CD4-positive, alpha-beta T cell treated with Interleukin-4 for 1 hour (primary cell): ENCODE measurements at places on chromosomes 7 and 10.
A peak's percentile ranks its signal among the peaks of the same experiment; 100 is the strongest.

GRCh38 chr7:67311901-67312300 lies 315.3 kb downstream of the TYW1 start:
- no peak for DNase-seq

- no peak for DNase-seq
These were observed 41.9 kb downstream of the ANKMY2 start for GRCh38 chr7:16603633-16604032.

GRCh38 chr10:131681122-131681521 lies 219.7 kb upstream of the PPP2R2D start:
- no peak for DNase-seq

DNA sequence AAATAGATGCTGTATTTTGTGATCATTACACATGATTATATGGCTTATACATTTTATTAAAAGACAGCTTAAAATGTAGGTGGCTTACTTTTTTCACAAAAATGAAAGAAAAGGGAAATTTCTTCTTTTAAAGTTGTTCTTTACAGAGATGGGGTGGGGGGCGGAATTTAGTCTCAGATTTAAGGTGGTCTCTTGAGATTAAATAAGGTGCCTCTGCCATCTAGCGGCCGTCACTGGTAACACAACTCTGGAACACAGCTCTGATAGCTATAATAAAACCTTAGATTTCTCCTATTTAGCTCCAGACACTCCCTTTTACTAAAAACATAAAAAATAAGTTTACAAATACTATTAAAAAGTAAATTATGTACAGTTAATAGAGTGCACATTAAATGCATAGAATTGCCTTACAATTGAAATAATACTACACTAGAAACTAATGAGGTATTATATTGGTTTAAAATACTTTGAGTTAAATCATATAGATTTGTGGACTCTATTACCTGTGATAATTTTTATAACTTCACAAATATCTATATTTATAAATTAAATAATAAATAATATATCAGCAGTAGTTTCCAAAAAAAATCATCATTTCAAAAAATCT lies 210.9 kb downstream of the DGKB start:
- peak; percentile 31 for DNase-seq

DNA sequence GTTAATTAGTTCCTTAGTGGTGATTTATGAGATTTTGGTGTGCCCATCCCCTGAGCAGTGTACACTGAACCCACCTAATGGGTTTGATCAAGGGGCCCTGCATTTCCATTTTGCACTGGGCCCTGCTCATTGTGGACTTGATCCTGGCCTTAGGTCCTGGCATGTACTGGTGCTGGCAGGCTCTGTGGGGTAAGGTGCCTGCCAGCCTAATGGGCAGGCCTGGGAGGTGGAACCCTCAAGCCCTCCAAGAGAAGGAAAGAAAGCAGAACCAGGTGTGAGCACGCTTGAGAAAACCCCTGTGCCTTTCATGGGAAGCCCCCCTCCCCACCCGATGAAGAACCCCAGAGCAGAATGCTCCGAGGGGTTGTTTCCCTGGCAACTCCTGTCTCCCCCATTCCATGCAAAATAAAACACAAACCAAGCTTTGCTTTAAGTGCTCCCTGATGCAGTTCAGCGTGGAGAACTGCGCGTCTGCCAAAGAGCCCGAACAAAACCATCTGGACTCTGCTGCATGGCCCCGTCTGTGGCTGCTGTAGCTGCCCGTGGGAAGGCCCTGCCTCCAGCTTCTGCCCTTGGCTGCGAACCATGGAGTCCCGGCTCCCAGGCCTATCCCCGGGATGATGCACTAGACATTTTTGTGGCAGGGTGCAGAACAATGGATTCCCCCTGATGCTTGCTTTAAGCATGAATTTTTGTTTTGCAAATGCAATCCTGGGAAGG lies 123.3 kb downstream of the PRPF18 start:
- DNase-seq: no peak

DNA sequence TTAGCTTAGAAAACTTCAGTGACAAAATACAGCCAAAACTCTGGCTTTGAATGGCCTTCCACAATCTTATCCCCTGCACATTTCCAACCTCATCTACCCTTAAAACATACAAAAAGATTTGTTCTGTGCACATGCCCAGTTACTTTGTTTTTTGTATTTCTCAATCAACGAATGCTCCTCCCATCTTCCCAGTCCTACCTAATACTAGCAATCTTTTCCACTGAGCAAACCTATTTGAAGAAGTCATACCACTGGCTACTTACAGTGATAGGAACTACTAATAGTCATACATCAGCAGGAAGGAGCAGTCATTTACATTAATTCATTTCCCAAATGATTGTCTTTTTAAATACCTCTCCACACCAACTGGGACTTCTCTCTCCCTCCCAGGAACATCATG lies 2.5 kb downstream of the USP54 start:
- DNase-seq: no peak

DNA sequence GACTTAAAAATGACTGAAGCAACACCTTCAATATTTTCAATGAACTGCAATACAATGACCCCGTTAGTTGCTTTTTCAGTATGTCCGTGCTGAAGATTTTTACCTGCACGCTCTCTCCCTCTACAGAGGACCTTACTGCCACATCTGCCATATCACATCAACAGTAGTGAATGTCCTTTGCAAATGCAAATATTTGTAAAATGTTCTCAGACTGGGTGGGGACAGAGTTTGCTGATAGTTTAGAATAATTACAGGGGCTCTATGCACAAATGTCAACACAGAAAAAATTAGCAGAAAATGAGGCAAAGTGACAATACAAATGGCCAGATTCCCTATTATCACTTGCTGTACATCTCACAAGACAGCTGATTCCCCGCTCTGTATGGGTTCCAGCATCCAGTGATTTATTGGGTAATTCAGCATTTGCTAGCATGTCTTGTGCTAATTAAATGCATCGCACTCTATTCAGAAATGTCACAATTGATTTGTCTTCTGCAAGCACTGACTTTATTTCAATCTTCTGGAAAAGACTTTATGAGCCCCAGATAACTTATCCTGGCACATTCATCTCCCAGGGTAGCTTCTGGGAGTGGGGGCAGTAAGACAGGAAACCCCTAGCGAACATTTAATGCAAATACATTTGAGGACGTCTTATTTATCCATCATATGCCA lies 69.1 kb upstream of the PTER start:
- no peak for DNase-seq

GRCh38 chr10:124837687-124838086 lies 36.1 kb downstream of the ABRAXAS2 start:
- no peak for DNase-seq

DNA sequence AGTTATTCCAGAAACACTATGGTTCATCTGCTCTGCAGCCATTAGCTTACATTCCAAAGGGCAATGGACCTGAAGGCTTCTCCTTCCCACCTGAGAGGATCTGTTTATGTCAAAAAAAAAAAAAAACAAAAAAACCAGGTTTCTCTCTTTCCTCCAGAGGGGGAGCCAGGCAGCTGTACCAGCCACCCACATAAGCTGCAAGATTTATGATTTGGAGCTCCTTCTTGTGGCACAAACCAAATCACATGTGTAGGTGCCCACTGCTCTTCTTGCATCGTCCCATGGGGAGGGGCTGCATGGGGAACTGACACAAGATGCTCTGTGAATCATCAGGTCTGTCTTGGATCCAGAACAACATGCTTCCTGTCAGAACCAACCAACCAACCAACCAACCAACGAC lies 231.6 kb upstream of the IGFBP3 start:
- DNase-seq: no peak

DNA sequence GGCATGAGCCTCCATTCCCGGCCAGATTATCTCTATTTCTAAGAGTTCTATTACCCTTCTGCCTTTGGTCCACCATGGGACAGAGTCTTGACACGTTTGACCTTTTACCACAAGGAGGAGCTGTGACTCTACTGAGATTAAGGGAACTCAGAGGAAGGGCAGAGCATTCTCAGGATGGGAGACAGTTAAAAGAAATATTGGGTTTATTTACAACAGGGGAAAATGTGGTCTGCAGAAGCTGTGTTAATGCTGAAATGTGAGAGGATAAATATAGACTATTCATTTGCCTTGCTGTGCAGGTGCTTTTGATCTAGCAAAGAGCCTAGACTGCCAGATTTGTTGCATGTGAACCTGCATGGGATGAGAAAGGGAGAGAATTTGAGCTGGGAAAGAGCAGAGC lies 45.8 kb upstream of the PRSS58 start:
- DNase-seq: peak; percentile 51

GRCh38 chr7:20793248-20793647 lies 6.6 kb upstream of the SP8 start:
- no peak for DNase-seq
